ENCODE measurements at places on chromosomes 7 and 10.

- DNase-seq: no peak
These were observed 244.3 kb upstream of the PHYHIPL start for GRCh38 chr10:58932126-58932525.

- peak; percentile 91 for DNase-seq
These were observed 20.9 kb downstream of the SLC29A3 start for GRCh38 chr10:71339796-71340589.

DNA sequence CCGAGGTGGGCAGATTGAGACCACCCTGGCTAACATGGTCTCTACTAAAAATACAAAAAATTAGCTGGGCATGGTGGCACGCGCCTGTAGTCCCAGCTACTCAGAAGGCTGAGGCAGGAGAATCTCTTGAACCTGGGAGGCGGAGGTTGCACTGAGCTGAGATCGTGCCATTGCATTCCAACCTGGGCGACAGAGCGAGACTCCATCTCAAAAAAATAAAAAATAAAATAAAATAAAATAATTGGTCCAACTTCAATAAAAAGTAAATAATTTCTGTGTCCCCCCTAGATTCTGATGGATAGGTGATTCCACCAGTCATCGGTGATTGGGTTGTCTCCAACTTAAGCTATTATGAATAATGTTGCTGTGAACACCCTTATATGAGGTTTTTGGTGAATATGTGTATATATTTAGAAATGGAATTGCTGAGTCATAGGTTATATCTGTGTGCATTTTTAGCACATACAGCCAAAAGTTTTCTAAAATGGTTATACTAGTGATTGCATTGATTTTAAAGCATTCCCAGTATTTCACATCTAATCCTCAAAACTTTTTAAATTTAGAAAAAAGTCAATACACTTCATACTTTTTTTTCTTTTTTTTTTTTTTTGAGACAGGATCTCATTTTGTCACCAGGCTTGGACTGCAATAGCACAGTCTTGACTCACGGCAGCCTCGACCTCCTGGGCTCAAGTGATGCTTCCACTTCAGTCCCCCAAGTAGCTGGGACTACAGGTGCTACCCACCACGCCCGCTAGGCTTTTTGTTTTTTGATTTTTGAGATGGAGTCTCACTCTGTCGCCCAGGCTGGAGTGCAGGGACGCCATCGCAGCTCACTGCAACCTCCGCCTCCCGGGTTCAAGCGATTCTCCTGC is 13.7 kb upstream of the SRPK2 start:
- no peak for DNase-seq

DNA sequence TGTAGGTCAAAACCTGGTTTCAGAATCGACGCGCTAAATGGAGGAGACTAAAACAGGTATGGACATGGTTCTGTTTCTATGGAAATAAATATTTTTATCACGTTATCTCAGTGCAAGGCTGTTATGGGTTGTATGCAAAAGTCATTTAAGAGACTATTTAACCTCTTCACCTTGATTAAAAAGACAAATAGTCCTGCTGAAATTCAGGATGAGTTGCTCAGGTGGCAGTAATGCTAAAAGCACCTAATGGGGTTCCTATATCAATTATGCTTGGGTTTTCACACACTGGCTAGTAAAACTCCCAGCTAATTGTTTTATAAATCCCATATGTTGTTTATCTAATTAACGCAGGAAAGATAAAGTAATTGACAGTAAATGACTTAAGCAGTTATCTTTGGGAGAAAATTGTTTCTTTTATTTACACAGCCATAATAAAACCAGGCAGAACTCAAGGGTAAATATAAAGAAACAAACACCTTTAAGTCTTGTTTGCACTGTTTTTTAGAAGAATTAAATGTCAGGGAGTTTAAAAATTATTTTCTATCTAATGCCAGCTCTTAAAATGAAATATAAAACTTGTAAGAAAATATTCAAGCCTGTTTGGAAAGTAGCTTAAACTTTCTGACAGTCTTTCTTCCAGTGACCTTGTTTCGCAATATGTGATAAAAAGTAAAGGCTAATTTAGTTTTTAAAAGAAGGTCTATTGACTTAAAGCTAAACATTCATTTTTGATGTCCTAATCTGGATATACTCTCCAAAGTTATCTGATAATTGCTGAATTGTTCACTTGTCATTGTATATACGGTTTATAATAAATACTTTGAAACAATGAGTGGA is 3.2 kb downstream of the HHEX start:
- DNase-seq: peak; percentile 38

DNA sequence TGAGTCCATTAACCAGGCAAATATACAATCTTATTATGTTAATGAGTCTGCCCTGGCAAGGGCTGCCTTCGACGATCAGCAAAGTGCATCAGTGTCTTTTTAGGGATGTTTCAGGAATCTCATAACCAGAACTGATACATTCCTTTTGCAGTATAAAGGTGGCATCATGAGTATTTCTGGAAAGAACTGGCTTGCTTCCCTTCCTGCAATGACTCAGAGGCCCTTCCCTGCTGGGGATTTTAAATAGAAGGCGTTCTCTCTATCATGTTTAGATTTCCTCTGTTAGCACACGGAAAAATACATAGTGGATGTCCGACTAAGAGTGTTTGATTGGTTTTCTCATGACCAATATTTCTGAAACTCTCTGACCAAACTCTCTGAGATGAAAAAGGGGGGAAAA is 1.8 kb downstream of the NPS start:
- no peak for DNase-seq

GRCh38 chr7:140876519-140877248 is 48.0 kb downstream of the BRAF start:
- DNase-seq: no peak

DNA sequence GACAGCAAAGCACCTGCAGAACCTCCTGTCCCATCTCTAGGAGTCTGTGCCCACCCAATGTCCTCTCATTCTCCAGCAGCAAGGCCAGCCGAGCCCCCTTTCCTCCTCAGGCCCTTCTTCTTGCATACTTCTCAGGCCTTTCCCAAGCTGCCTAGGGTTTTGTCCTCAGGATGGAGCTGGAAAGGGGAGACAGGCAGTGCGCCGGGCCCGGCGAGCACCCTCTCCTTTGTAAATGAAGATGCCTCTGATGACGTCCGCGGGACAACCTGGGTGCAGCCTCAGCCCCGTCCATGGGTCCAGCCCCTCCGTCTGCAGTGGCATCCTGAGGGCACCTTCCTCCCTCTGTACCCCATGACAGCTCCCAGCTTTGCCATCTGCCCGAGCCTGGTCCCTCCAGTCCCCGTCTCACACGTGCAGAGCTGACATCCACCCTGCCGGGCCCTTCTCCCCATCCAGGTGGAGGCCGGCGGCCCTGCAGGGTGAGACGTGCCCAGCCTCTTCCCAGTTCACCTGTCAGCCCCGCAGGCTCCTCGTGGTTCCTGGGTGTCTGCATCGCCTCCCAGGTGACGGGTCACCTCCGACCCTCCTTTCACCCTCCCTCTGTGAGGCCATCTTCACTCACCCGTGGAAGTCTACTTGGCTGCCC is 36.4 kb downstream of the JAKMIP3 start:
- DNase-seq: no peak

DNA sequence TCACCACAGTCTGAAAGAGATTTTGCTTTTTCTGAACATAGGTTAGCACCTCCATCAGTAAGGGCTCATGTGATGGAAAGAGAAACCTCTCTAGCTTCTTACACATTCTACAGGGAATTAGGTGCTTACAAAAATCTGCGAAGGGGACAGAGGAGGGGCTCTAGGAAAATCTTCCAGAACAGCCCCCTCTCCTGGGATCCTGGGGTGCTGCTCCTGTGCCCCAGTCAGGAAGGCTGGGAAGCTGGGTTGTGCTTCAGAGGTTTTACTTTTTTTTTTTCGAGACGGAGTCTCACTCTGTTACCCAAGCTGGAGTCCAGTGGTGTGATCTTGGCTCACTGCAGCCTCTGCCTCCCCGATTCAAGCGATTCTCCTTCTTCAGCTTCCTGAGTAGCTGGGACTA is 7.5 kb upstream of the FAM171A1 start:
- DNase-seq: no peak

GRCh38 chr7:155002411-155003091 is 373 bp downstream of the PAXIP1 start:
- DNase-seq: peak; percentile 45
